ENCODE measurements at places on chromosomes 4 and X.
A peak's percentile ranks its signal among the peaks of the same experiment; 100 is the strongest.

GRCh38 chr4:153120235-153120634 is 84.0 kb upstream of the TRIM2 start:
- no peak for DNase-seq

DNA sequence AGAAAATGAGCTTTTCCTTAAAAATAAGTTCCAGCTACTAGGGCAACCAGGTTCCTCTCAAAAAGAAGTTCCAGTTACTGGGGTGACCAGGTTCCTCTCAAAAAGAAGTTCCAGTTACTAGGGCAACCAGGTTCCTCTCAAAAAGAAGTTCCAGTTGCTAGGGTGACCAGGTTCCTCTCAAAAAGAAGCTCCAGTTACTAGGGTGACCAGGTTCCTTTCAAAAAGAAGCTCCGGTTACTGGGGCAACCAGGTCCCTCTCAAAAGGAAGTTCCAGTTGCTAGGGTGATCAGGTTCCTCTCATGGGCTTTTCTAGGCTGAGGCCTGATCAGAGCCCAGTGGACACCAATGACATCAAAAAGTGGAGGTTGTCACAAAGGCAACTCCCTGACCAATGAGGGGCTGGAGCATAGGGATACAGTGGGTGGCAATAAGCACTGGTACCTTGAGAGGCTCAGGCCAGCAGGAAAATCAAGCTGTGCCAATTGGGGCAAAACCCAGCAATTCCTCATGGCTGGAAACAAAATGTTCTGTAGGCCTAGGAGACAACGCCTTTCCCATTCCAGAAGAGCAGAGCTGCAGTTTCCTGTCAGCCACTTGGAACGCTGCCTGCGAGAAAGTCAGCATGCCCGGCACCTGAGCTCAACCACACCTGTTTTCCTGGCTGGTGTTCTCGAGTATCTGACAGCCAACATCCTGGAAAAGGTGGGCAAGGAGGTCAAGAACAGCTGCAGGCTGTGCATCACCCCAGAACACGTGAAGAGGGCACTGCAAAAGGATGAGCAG is 12.3 kb upstream of the SYTL5 start:
- DNase-seq: no peak

DNA sequence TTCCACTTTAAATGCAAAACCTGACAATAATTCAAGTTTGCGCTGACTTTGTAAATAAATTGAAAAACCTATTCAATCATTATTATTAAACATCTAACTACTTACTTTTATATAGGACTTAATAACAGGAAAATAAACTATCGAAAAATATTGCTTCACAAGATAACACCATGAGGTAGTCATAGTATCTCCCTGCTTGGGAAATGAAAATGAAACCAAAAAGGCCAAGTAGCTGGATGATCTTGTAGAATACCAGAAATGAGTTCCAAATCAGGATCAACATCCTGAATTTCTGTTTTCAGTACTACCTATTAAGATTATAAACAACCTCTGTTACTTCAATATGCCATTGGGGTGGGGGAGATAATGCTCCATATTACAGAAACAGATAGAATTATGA is 58.9 kb downstream of the CHIC2 start:
- no peak for DNase-seq

DNA sequence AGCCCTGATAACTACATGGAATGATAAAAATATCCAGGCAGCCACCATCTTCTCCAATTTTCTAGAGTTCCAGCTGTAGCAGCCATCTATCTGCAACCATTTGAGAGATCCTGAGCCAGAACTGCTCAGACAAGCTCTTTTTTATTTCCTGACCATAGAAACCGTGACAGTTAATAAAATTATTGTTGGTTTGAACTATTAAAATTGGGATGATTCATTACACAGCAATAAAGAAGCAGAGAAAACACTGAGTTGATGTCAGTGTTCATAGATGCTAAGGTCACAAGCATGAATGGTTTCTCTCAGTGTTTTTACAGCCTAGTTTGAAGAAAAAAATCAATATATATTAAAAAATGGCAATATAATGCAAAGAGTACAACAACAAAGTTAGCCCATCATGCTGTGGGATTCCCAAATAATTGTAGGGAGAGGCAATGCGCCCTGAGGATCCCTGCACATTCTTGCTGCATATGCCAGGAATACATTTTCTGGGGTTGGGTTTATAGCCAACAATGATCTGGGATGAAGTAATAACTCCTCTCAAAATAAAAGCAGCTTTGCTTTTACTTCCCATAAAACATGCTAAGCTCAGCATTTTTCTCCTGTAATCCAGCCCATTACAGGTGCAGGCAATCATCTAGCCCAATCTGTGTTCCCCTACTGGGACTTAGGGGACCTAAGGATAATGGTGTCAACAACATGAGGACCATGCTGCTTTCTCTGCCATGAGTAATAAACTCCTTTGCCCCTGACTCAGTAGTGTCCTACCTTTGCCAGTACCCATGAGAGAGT is 84.0 kb downstream of the PABPC4L start:
- no peak for DNase-seq

- DNase-seq: no peak
Measured at GRCh38 chr4:99126376-99126775, 17.7 kb downstream of the ADH4 start.

- peak; percentile 10 for DNase-seq
Measured at GRCh38 chr4:77155631-77156452, 1.2 kb upstream of the CCNG2 start.

Measured in NCI-H1436 treated with DMSO at 0.1 percent for 48 hours (cell line).